Stimulated activated CD4-positive, alpha-beta T cell treated with anti-CD3 and anti-CD28 coated beads, Interleukin-15, amount 100 ng/mL, for 24 hours (primary cell): ENCODE measurements at places on chromosomes 11 and 22.

- DNase-seq = no peak
These were observed 20.4 kb downstream of the HIRA start for GRCh38 chr22:19410941-19411689.

GRCh38 chr22:44014241-44014640 lies 9.9 kb upstream of the PARVB start:
- DNase-seq = no peak

DNA sequence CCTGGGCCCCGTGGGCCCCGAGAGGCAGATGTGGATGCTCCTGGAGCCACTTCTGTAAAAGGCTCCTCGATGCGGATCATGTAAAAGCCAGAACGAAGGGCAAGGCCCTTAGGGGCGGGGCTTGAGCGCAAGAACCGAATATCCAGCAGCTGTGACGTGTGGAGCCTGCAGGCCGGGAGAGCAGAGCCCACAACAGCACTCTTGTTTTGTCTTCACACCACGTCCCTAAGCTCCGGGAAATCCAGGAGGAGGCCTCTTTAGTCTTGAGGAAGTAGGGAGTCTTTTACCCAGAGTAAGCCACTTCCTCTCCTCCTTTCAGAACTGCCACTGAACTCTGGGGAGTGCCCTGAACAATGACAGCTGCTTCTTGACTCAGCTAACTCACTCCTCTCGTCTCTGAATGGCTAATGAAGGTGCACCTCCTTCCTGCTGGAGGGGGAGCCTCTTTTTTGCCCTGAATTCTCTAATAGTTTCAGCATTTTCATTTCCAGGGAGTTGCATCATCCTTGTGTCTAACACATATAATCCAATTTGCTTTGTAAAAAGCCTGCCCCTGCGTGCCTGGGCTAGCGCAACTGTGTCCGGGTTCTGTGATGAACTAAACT lies 12.5 kb downstream of the L3MBTL2 start:
- peak; percentile 61 for DNase-seq

DNA sequence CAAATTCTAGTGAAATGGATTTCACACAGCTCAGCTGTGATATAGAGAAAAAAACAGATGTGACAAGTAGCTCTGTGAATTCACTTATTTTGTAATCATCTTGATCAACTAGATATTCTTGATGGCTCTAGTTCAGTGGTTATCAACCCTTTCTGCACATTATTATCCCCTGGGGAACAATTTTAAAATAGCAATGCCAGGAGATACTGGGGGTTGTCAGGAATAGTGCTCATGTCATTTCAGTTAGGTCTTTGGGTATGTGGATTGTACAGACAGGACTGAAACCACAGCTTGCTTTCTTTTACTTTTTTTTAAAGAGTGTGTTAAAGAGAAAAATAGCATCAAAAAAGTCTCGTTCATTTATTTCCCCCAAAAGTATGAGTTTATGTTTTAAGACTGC lies 269.0 kb upstream of the PDGFD start:
- DNase-seq = no peak

GRCh38 chr11:69054397-69055211 lies 5.9 kb downstream of the TPCN2 start:
- no peak for DNase-seq

DNA sequence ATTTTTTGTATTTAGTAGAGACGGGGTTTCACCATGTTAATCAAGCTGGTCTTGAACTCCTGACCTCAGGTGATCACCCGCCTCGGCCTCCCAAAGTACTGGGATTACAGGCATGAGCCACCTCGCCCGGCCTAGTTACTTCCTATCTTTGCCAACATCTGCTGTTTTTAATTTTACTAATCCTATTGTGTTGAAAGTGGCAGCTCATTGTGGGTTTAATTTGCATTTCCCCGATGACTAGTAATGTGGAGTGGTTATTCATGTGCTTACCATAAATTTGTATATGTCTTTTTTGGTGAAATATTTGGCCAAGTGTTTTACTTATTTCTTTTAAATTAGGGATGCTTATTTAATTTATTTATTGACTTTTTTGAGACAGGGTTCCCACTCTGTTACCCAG lies 74.2 kb upstream of the SLC25A18 start:
- no peak for DNase-seq

DNA sequence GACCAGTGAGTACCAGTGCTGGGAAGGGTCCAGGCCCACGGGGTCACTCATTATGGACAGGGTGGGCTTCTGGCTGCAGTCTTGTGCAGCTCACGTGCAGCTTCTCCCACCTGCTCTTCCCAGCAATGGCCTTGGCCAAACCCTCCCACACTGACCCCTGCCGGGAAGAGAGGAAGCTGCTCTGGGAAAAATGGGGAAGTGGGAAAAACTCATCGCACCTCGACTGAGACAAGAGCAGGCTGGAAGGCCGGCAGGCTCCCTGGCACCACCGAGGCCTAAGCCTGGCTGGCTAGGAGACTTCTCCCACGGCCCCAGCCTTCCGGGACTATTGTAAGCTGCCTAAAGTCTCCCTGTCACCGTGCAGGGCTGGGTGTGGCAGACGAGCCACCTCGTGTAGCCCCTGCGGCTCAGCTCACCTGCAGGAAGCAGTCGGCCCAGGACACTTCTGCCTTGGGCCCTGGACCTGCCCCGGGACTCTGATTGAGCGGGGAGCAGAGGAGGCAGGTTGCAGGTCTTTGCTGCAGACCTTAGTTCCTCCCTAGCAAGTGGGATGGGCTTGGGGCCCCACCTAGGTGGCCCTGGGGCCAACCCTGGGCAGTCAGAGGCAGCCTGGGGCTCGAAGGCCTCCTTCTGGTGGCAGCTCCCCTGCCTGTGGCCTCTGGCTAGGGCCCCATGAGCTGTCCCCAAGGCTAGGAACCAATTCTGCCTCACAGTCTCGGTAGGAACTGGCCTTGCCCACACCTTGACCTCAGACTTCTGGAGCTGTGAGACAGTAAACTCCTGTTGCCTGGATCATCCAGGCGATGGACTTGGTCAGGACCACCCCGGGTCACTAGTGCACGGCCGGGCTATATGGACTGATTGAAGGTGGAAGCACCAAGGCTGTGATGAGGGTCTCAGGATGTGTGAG lies 23.1 kb downstream of the MRGPRG start:
- no peak for DNase-seq

- no peak for DNase-seq
These were observed 27.4 kb upstream of the CXCR5 start for GRCh38 chr11:118856314-118856713.

GRCh38 chr11:12100841-12101242 lies 9.5 kb upstream of the MICAL2 start:
- DNase-seq = no peak

DNA sequence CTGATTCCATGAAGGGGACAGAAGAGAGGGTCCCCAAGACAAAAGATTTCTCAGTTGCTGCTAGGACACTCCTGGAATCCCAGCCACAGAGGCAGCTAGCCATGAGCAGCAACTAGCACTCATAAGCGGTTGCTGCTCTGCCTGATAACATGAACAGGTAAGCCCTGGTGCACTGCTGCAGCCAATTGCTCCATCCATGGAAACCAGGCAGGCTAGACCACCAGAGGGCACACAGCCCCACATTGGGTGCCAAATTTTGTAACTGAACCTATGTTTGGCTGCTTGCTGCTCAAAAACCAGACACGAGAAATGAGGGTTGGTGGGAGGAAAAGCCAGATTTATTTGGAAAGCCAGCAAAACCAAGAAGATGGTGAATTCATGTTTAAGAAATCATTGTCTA lies 21.9 kb upstream of the QSER1 start:
- DNase-seq = peak; percentile 41

DNA sequence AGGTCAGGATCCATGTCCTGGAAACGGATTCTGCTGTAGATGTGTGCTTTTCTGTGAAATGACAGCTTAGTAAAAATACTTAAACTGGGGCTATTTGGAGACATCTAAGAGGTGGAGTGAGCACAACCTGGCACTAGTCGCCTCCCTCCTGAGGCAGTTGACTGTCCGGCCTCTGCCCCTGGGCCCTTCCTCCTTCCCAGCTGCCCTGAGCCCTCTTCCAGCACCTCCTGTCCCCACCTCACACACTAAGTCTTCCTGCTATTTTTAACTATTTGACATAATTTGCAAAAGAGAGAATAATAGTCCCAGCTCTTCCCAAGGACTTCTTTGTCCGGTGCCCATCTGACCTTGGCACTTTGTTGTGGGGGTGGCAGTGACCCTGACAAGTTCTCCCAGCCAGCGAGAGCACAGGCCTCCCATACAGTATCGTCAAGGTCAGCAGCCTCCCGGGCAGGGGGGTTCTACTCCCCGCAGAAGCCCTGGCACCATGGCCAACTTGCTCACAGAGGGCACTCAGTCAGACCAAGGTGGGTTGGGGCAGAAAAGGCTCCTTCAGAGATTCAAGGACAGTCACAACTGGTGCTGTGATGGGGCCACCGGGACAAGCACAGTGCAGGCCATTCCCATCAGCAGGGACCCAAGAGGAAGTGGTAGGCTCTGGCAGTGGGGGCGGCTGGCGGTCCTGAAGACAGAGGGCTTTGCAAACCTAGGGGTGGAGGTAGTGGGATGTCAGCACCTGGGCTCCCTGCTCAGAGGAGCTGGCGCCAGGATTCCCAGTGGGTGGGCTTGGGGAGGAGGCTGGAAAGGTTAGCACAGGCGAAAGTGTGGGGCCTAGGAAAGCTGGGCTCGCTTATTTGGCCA lies 5.5 kb upstream of the NEAT1 start:
- DNase-seq = peak; percentile 53

DNA sequence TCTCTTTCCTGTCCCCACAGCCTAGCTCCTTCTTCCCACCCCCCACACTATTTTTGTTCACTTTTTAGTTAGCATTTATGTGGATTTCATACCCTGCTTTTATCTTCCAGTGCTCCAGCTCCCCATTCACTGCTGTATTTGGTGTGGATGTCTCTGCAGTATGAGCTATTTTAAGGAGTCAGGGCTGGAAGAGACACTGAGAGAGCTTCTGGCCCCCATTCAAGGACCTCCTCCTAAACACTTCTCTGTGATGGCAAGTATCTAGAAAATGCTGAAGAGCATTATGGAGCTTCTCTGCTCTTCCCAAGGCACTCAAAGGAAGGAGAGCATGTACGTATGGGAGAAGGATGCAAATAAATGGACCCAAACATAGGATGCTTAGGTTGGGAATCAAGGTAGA lies 79.5 kb downstream of the RAB30 start:
- no peak for DNase-seq

GRCh38 chr11:63667995-63668795 lies 3.0 kb downstream of the ATL3 start:
- peak; percentile 11 for DNase-seq

DNA sequence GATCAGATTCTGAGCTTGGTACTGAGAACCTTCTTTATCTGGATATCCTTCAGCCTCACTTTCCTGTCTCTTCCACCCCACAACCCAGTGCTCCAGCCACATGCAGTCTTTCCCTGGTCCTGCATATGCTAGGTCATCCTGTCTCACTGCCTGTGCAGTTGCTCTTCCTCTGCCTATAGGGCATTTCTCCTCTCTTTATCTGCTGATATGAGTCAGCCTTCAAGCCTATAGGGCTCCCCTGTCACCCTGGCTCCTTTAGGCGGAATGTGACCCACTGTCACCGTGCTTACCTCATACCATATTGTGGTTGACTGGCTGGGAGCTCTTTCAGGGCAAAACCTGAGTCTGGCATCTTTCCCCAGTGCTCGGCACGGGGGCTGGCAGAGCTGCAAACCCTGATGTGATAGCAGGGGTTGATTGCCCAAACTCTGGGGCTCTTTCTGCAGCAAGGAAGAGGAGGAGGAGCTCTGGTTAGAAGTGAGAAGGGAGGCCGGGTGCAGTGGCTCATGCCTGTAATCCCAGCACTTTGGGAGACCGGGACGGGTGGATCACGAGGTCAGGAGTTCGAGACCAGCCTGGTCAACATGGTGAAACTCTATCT lies 26.3 kb downstream of the MEI1 start:
- no peak for DNase-seq

GRCh38 chr11:59556115-59556916 lies 45.0 kb downstream of the OR4D9 start:
- DNase-seq = peak; percentile 88

GRCh38 chr22:28032861-28033260 lies 113.8 kb upstream of the PITPNB start:
- no peak for DNase-seq

- DNase-seq = no peak
These were observed 104.5 kb downstream of the FAT3 start for GRCh38 chr11:92329137-92329536.

DNA sequence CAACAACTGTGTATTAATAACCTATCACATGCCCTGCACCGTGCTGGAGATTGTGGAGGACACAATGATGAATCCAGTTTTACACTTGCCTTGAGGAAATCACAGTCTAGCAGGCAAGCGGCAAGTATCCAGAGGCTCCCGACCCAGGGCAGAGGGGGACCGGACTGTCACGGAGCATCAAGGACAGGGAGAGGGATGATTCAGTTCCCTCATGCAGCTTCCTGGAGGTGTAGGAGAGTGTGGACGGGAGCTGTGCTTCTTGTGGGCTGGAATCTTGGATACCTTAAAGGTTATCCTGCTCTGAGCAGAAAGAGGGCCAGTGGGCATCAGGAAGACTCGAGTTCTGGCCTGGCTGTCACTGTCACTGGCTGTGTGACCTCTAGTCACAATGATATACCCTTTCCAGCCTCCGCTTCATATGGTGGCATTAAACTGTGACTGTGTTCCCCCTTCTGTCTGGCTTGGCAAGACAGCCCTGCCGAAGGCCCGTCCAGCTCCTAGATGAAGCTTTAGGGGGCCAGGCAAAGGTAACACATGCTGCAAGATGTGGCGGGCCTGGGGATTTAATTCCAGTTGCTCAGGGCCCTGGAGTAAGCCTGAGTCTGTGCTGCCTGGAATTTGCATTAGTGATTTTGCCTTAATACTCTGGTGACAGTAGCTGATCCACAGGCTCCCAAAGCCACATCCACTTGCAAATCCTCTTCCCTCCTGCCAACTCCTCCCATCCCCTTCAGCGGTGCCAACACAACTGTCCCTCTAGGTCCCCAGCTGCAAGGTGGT lies 162.8 kb downstream of the DSCAML1 start:
- DNase-seq = no peak

DNA sequence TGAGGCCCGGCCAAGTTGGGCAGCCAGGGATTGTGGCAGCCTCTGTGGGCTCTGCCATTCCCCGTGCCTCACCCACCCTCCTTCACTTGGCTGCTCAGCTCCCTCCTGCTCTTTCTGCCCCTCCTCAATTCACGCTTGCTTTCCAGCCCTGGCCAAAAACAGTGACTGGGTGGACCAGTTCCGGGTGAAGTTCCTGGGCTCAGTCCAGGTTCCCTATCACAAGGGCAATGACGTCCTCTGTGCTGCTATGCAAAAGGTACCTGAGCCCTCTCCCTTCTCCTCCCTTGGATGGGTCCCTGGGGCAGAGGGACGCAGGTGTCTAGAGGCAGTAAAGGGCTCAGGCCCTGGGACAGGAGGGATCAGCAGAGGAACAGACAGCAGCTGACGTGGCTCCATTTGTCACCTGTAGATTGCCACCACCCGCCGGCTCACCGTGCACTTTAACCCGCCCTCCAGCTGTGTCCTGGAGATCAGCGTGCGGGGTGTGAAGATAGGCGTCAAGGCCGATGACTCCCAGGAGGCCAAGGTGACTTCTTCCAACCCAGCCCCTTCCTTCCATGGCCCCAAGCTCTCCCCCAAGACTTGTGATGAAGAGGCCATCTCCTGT lies 2.7 kb downstream of the FREY1 start:
- DNase-seq = no peak

GRCh38 chr11:128331317-128331716 lies 256.0 kb downstream of the ETS1 start:
- no peak for DNase-seq

GRCh38 chr22:47315862-47316419 lies 553.5 kb downstream of the TBC1D22A start:
- DNase-seq = no peak

GRCh38 chr11:110513259-110513801 lies 83.6 kb downstream of the FDX1 start:
- DNase-seq = no peak

- DNase-seq = no peak
These were observed 5.0 kb downstream of the CST6 start for GRCh38 chr11:66016793-66017177.
